Esophagus mucosa (tissue), 1 donor: ENCODE measurements at places on chromosomes 16 and 17. TPM values are rescaled to one million over a fixed set of nuclear protein-coding genes. Genes with fewer than 3 reads are reported as not detected.
A peak's percentile ranks its signal among the peaks of the same experiment; 100 is the strongest.

DNA sequence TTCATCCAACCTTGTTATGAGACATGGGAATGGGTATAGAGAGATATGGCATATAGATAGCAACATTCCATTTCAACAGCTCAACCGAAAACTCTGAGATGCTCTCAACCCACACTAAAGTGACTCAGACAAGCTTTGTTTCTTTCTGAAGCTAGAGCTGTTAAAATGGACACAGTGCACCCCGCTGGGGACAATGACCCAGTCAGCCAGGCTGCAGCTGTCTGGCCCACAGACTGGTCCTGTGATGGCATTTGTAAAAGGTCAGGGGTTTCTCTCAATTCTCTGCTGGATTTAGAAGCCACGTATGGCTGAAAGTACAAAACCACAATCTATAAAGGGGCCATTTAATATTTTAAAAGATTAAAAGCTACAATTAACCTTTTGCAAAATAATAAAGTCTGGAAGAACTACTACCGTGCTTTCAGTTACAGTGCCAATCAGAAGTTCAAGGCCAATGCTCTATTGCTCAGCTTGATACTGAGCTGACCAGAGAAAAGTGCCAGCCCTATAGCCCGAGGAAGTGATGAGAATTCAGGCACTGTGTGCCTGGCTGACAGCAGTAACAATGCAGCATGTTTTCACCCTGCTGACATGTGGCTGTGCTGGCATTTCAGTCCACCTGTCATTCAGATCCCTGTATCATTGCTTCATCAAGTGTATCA is 60.2 kb downstream of the TEX2 start:
- ATAC-seq = no peak

DNA sequence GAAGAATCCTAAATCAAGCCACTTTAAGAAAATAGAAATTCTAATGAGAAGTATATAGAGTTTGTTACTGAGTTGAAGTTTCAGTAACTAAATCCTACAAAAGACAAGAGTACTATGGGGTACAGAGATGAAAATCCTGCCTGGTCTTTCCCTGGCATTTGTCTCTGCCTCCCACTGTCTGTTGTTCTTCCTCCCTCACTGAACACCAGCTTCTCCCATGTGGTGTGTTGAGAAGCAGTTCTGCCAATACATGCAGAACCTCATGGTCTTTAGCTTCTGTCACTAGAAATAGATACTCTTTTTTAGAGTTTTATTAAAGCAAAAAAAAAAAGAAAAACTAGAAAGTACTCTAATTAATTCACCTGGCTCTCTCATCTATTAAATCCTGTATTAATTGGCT is 664.4 kb downstream of the CDH8 start:
- ATAC-seq = no peak

DNA sequence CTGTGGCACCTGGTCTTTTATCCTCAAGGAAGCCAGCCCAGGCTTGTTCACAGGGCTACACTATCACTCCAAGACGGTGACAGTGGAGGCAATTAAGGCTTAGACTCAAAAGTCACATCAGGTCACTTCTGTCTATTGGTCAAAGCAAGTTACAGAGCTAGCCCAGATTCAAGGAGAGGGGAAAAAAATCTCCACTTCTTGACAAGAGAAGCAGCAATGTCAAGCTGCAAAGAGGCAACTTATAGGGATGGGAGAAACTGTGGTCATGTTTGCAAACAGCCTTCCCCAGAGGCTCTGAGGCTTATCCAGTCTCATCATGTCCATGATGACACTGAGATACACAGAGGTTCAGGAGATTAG is 31.6 kb downstream of the SERPINF1 start:
- ATAC-seq = peak; percentile 69

CEP112 gene
- 3.7 TPM for total RNA-seq

DNA sequence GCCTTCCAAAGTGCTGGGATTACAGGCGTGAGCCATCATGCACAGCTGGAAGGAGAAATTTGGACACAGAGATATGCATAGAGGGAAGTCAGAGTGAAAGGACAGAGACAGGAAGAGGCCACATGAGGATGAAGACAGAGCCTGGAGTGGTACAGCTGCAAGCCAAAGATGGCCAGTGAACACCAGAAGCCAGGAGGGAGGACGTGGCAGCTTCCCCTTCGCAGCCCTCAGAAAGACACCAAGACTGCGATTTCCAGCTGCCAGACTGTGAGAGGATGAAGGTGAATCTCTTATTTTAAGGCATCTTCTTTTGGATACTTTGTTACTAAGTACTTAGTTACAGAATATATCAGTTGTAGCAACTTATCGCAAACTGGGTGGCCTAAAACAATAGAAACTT is 60.5 kb upstream of the PLCG2 start:
- no peak for ATAC-seq

DNA sequence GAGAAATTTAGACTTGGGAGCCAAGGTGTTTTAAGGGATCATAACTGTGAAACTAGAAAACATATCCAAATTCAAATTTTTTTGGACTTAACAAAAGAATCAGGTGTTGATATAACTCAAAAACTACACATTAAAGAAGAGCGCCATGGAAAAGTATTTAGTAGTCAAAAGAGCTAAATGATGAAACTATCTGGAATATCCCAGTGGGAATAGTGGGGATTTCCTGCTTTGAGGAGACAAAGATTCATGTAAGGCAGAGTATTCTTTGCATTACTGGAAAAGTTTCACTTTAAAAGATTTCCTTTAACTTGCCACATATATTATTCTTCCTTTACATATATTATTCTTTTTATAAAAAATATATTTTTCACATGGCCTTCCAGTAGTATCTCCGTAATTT is 40.3 kb upstream of the VPS4A start:
- no peak for ATAC-seq
